ENCODE measurements at places on chromosomes 7 and 10.

DNA sequence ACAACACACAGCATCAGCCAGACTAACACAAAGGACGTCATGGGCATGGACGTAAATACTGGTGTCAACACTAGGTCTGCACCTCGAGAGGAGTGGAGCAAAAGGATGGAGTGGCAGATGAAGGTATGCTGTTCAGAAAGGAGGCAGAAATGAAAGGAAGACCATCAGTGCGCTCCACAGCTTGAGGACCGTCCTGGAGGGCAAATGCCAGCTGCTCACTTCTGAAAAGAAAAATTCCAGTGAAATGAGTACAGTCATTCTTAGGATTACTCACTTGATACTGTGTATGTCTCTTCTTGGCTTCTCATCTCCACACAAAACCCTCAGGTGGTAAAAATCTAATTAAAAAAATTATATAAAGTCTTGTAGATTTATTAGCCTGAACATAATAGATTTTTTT is 44.8 kb downstream of the EGFR start:
- DNase-seq = no peak

DNA sequence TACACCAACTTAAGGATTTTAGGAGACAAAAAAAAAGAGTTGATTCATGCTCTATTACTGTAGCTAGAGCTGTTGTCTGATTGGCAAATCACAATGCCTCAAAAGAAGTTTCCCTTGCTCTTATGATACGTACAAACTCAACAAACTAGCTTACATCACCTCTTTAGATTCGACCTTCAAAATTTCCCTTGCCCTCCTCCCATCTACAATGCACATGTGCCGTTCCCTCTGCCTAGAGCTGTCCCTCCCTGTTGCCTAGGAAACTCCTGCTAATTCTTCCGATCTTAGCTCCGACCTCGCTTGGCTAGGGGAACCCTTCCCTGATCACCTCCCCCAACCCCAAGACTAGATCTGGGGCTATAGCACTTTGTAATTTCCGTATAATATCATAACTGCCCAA is 55.4 kb downstream of the MAP3K8 start:
- no peak for DNase-seq

- no peak for DNase-seq
These were observed 11.3 kb upstream of the TSPAN15 start for GRCh38 chr10:69439813-69440506.

DNA sequence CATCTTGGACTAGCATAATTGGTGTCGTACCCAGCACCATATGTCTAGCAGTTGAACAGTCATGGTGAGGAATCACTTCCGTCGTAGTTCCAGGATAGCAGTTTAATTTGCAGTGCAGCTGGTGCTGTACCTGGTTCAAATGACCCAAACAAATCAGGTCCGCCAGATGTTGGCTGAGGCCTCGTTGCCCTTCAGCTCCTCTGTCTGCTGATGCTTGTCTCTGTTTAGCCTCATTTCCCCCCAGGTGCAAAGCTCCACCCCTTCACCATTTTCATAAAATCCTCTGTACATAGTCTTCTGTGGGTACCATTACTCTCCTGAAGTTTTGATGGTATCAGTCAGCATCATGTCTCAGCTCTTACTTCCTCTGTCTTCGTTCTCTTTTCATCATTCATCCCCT is 35.1 kb downstream of the UMAD1 start:
- no peak for DNase-seq
